ENCODE measurements at places on chromosomes 11 and 22. TPM values are rescaled to one million over a fixed set of nuclear protein-coding genes. Genes with fewer than 3 reads are reported as not detected.

Gene PTH
- polyA plus RNA-seq = not detected

Gene ALX4
- 0.16 TPM for polyA plus RNA-seq

Gene RTN4RL2
- polyA plus RNA-seq = 3.9 TPM

Gene ENTHD1
- not detected for polyA plus RNA-seq

- DNase-seq = no peak
These were observed 17.5 kb upstream of the RASL10A start for GRCh38 chr22:29332886-29333496.

DNA sequence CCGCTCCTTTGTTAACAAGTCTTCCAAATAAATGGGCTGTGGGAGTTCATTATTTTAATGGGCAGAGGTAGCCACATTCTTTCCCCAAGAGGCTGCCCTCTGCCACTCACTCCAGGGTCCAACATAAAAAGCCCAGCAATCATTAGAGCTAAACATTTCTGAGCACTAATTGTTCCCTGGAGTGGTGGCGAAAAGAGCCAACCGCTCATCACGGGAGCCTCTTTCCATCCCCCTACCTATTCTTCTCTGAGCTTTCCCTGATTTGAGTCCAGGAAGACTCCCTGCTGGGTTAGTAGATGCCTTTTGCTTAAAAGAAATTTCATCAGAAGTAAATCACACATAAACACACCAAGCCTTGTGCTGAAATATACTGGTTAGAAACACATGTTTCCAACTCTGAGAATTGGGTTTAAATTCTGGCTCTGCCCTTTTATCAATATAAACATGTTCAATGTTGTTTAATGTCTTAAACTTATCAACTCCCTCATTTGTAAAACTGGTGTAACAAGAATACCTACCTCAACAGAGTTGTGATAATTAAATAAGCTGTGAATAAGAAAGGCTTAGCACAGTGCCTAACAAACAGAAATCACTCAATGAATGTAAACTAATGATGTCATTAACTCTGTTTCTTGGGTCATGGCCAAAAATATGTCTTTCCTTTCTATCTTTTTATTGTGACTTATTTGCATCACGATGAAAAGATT lies at the start of gene OR5A2:
Gene OR5A2, minus strand, starts transcription at position 53 of the 707 bp plus-strand sequence. CDS start 3,460 bp downstream, outside the sequence.
- DNase-seq = no peak

Gene CLCF1
- 9.2 TPM for polyA plus RNA-seq

GRCh38 chr11:68430801-68431200 lies 29.8 kb upstream of the PPP6R3 start:
- DNase-seq = no peak
